ENCODE measurements at places on chromosomes 13 and 19.

- DNase-seq: no peak
Measured at GRCh38 chr13:26752671-26753070, 7.9 kb downstream of the GPR12 start.

- no peak for DNase-seq
Measured at GRCh38 chr19:5545984-5546383, 21.8 kb downstream of the TINCR start.

DNA sequence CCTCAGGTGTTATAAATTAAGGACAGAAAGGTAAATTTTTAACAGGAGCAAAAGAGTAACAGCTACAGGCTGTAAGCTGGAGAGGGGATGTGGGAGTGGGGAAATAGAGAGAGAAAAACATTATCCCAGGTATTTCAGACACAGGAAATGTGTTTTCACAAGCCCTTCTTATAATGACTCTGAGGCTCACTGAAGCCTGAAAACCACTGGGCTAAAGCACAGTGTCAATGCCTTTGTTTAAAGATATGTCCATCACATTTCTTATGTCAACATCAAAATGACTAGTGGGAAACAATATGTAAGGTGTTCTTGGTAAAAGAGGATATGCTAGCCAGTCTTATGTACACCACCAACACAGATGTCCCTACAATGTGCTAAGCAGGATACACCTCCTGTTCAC lies 365.9 kb downstream of the FGF14 start:
- no peak for DNase-seq

GRCh38 chr13:30178976-30179375 lies 128.4 kb downstream of the KATNAL1 start:
- no peak for DNase-seq

DNA sequence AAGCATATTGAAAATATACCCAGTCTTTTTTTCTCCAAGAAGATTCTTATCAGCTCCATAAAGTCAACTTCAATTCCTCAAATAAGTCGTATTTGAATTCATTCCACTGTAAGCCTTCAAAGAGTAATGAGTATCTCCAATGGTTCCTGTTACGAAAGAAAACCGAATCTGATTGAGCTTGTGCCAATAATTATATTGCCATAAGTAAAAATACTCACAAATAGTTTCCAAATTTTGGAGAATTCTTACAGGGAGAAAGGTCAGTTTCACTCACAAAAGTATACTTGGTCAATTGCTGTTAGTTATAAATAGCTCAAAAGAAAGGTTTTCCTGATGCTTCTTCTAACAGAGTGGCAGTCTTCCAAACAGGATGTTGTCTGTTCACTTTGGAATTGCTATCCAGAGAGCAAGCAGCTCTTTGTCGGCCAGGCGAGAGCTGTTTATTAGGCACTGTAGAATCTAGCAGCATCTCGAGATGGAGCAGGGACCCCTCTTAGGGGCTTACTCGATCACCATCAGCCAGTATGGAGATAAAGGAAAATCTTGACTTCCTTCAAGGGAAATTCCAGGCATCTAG lies 13.5 kb downstream of the ERICH4 start:
- DNase-seq: no peak

DNA sequence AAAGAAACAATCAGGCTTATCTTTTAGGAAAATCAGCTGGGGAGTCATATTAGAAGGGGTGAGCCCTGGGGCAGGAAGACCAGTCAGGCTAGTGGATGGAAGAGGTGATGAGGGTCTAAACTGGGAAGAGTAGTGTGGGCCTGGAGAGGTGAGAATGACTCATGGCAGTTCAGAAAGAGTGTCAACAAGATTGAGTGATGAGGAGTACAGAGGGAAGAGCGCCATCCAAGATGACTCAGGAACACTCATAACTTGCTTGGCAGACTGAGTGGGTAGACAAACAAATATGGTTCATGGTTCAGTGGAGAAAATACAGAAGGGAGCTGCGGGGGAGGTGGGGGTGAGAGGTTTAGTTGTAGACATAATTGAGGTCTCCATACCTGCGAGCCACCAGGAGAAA lies 17.3 kb upstream of the CLDN10 start:
- peak; percentile 6 for DNase-seq

DNA sequence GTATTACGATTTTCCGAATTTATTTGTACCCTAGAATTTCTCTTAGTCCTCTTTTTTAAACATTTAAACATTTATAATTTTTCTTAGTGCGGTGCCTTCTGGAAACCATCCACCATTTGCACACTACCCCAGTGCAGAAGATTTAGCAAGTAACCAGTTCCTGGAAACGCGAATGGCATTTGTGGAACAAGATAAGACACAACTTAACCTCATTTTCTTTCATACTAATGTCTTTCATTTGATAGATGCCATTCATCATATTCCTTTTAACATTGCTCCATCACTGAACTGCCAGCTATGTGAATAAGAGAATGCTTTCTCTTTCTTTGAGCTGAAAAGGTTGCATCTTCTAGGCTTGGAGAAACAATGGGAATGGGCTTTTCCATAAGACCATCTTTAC lies 6.8 kb downstream of the FRY start:
- DNase-seq: no peak

DNA sequence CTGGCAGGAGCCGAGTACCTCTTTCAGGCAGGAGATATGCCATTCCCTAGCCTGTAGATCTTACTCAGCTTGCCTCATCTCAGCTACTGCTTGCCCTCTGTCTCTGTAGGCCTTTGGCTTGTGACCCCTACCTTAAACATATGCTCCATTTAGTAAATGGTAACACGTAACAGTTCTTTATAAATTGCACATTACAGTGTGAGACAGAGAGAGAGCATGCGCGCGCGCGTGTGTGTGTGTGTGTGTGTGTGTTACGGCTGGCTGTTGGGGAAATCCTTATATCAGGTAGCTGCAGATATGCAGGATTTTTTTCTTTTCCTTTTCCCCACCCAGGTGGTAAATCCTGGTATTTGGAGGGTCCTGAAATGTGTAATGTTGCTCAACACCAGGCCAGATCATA lies 4.2 kb downstream of the SPINT2 start:
- DNase-seq: no peak

- DNase-seq: no peak
Measured at GRCh38 chr19:5674714-5675113, 5.6 kb downstream of the MICOS13 start.

DNA sequence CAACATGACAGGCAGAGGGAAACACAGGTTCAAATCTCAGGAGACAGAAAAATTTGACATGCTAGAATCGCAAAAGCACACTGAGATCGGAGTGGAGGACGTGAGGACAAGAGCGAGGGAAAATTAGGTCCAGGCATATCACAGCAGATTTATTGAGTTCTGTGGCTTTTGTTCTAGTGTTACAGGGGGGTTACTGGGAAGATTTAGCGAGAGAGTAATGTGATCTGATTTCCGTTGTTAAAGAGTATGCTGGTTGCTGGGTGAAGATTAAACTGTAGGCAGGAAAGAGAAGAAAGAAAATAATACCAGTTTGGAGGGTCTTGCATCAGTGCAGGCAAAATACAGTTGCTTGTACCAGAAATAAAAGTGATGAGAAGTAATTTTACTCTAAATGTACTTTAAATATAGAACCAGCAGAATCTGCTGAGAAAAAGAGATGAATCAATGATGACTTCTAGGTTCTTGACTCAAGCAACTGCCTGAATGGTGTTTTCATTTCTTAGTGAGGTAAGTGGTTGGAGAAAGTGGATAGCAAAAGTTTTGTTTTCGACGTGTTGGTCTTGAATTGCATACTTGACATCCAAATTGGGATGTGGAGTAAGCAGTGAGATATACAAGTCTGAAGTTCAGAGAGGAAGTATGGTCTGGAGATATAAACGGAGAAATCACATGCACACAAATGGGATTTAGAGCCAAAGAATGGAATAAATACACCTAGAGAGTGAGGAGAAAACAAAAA lies 35.7 kb downstream of the UFM1 start:
- DNase-seq: no peak

DNA sequence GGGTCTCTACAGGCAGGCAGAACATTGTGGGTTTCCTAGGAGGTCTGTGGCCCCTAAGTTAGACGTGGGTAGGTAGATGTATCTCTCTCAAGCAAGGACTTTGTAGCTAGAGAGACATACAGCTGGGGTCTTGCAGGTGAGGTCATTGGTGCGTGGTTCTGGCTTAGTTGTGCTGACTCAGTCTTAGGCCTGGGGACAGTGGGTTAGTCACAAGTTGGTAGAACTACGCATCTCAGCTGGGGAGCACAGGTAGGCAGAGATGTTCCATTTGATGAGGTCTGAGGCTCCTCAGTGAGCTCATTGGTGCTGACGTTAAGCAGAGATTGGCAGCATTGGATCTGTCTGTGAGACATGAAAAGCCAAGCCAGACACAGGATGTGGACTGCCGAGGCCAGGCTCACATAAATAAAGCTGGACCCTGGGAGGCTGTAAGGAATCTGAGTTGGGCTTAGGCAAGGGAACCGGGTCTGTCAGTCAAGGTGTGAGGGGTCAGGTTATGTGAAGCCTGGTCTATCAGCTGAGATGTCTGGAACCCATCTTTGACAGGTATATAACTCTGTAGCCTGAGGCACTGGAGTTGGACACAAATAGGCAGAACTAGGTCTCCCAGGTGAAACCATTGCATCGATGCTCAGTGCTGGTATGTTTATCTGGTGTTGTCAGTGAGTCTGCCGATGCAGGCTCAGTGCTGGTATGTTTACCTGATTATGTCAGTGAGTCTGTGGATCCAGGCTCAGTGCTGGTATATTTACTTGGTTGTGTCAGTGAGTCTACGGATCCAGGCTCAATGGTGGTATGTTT lies 17.4 kb upstream of the PDCD2L start:
- no peak for DNase-seq

DNA sequence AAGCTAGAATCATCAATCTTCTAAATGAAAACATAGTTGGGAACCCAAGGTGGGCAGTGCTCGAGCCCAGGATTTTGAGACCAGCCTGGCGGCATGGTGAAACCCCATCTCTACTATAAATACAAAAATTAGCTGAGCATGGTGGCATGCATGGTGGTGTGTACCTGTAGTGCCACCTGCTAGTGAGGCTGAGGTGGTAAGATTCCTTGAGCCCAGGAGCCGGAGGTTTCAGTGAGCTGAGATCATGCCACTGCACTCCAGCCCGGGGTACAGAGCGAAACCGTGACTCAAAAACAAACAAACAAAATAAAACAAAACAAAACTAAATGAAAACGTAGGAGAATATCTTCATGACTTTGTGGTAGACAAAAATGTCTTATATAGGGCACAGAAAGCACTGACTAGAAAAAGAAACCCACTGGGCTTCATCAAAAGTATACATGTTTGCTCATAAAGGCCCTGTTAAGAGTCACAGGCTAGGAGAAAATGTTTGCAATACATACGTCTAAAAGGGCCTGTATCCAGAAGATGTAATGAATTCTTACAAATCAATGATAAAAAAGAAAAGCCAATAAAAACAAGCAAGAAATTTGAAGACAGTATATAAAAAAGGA lies 353.6 kb downstream of the FGF9 start:
- DNase-seq: no peak

DNA sequence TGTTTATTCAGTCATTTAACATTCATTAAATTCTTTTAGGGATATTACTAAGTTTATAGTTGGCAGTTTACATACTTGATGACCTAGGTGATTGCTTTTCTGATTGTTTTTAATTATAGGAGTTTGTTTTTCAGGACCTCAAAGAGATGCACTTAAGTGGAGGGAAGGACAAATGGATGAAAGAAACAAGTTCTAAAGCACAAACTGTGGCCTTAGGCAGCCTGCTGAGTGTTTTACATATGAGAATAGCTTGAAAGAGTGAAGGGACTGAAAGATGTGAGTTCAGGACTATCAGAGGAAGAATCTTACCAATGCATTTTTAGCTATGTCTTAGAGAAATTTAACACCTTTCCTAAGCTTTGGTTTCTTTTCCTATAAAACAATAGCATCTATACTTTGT lies 402.6 kb downstream of the KLF12 start:
- no peak for DNase-seq

- DNase-seq: no peak
Measured at GRCh38 chr13:53004573-53004972, 24.0 kb upstream of the OLFM4 start.

GRCh38 chr13:112058519-112058873 lies 8.5 kb upstream of the SOX1 start:
- DNase-seq: no peak

DNA sequence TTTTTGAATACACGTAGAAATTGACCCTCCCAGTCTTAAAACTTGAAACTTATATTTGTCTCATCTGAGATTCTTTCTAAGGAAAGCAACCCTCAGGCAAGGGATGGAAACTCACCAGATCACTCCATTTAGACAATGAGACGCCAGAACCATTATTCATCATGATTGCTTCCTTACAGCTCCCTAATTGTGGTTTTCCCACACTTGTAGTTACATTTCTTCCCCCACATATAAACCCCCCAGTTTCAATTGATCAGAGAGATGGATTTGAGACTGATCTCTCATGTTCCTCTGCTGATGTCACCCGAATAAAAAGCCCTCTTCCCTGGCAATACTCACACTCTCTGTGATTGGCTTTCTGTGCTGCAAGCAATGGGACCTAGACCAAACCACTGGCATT lies 197.9 kb upstream of the STARD13 start:
- DNase-seq: no peak

DNA sequence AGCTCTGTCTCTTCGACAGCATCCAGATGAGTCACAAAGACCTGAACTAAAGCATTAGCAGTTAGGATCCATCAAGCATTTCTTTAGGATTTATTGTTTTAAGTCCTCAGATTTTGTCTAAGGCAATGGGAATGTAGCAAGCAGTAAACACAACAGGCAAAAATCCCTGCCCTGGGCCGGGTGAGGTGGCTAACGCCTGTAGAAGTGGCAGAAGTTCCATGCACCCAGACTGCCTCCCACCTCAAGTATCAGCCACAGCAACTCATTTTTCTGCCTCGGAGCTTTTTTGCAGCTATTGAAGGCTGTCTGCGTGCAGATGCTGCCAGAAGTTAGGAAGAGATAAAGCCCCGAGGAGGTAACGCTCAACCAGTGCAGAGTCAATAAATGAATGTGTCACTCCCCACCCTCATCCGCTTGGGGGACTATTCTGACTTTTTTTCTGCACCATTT lies 47.1 kb upstream of the MRI1 start:
- no peak for DNase-seq

DNA sequence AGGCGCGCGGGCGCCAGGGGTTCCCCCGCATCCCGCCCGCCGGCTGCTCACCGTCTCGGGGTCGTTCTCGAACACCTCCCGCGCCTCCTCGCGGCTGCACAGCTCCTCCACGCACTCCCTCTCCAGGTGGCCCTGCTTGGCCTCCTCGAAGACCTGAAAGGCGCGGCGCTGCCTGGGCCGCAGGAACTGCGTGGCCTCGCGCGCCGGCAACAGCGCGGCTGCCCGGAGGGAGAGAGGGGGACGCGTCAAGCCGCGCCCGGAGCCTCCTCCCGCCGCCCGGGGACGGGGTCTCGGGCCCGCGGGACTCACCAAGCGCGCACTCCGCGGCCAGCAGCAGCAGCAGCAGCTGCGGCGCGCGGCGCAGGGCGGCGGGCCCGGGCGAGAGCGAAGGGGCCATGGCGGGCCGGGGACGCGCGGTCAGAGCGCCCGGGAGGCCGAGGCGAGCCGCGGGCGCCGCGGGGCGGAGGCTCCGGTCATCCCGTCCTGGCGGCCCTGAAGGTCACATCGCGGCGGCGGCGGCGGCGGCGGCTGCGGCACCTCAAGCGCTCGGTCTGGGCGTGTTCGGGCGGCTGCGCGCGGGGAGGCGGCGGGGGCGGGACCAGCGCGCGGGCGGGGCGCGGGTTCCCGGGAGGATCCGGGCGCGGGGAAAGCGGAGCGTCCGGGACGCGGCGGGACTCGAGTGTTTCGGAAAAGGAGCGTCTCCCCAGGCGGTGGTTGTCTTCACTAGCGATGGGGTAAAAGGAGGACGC lies at the start of gene GAS6:
TSS of gene GAS6 (minus strand) at position 553 of the 749 bp plus-strand sequence. CDS start at position 397, 156 bp downstream.
- peak; percentile 43 for DNase-seq

Measured in stimulated activated CD4-positive, alpha-beta T cell treated with anti-CD3 and anti-CD28 coated beads, Interleukin-15, amount 100 ng/mL, for 24 hours (primary cell).